CD4-positive, alpha-beta T cell (primary cell): ENCODE measurements at places on chromosomes 2 and 18.

DNA sequence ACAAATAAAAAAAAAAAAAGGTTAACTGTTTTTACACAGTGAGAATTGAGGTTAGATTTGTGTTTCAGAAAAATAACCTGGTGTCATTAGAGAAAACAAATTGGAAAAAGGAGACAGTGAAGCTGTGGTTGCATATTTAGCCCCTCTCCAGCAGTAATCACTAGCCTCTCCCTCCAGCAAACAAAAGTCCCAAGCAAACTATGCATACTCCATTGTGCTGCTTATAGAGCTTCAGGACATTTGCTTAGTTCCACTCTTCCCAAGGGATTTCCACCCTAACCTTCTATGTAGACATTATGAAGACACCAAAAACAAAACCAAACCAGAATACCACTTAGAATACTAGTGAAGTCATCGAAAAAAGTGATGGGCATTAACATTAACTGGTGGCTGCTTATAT lies 534.2 kb upstream of the CDH2 start:
- no peak for DNase-seq

- DNase-seq, result no peak
Measured at GRCh38 chr2:179511105-179511789, 246.6 kb upstream of the SESTD1 start.

DNA sequence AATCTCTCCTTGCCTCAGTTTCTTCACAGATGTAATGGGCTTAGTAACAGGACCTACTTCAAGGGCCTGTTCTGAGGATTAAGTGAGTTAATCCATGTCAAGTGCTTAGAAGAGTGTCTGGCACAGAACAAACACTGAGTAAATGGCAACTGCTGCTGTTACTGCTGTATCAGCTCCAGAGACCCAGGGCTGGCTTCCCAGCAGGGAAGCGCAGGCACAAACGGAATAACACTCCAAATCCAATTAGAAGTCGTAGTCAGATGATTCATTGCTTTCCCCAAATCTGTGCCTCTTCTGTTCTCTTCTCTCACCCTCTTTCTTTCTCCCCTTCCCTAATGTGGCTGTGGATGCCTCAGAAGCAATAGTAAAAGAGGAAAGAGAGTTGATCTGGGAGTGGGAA lies 101.1 kb upstream of the FZD7 start:
- no peak for DNase-seq

- no peak for DNase-seq
Measured at GRCh38 chr2:196214156-196214555, 42.8 kb upstream of the STK17B start.

- DNase-seq, result no peak
Measured at GRCh38 chr2:218877891-218878290, 2.8 kb upstream of the WNT10A start.

DNA sequence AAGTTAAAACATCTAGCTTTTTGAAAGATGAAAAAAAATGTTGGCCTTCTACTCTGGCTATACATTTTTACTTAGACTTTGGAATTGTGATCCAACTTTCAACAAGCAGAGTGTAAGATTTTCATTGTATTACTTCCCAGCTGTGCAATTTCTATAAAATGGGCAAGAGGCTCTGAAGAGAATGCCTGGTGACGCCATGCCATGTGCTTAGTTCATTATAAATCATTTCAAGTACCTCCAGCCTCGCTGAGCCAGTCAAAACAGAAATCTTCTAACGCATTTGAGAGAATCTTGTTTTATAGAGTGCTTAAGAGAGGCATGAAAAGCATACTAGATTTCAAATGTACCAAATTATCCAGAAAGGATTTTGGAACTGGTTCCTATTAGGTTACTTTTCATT lies 10.1 kb upstream of the STK17B start:
- DNase-seq, result no peak

- no peak for DNase-seq
Measured at GRCh38 chr2:36633470-36634092, 35.6 kb upstream of the FEZ2 start.

DNA sequence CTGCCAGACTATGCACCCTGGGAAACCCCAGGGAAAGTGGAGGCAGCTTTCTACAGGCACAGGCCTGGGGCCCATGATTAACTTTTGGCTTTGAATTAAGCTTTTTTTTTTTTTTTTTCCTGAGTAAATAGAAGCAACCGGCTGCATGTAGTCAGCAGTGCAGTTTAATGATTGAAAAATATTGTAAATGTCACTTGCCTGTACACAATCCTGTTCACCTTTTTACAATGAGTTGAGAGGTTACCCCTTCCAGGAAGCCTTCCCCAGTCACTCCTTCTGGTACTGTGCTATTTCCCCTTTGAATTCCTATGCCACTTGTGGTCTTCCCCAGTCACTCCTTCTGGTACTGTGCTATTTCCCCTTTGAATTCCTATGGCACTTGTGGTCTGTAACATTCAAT lies 475.6 kb downstream of the TDRD15 start:
- DNase-seq, result no peak

- no peak for DNase-seq
Measured at GRCh38 chr18:22005191-22005841, 164.1 kb upstream of the GATA6 start.

GRCh38 chr2:37767046-37767445 lies 95.6 kb upstream of the CDC42EP3 start:
- DNase-seq, result no peak

- no peak for DNase-seq
Measured at GRCh38 chr2:27059141-27059820, 7.8 kb downstream of the AGBL5 start.

GRCh38 chr2:43109261-43109743 lies 117.1 kb downstream of the ZFP36L2 start:
- no peak for DNase-seq

- no peak for DNase-seq
Measured at GRCh38 chr2:240638512-240639160, 13.4 kb downstream of the GPR35 start.

DNA sequence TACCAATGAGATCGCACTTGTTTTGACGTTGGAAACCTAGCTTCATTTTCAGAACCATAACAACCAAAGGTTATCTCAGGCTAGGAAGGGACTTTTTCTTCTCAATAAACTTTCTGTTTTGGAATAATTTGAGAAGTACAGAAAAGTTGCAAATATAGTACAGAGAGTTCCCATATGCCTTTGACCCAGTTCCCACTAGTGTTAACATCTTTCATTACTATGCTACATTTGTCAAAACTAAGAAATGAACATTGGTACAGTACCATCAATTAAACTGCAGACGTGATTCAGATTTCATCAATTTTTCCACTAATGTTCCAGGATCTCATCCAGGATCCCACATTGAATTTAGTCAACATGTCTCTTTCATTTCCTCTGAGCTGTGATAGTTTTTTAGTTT lies 111.6 kb downstream of the ATL2 start:
- no peak for DNase-seq

- no peak for DNase-seq
Measured at GRCh38 chr2:64743739-64744330, 90.1 kb upstream of the SERTAD2 start.

DNA sequence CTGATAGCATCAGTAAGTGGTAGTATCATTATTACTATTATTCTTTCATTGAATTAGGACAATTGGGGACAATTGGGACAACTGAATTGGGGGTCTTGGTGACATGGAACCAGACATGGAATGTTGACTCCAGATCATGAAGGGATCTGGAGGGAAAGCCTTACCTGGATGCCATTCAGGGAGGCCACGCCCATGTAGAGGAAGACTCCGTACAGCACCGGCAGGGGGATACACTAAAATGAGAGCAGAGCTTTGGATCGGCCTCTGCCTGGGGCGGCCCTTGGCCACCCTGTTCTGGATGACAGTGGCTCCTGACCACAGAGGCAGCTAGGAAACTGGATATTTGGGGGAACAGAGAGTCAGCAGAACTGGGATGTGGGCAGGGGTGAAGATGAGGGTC lies 29.2 kb downstream of the MTHFD2 start:
- no peak for DNase-seq

- DNase-seq, result no peak
Measured at GRCh38 chr2:136206613-136207012, 88.7 kb upstream of the CXCR4 start.

- no peak for DNase-seq
Measured at GRCh38 chr2:44836174-44836573, 105.3 kb upstream of the SIX3 start.

- DNase-seq, result no peak
Measured at GRCh38 chr2:23321751-23322150, 63.2 kb upstream of the KLHL29 start.

GRCh38 chr2:128624956-128625355 lies 306.3 kb upstream of the HS6ST1 start:
- no peak for DNase-seq

DNA sequence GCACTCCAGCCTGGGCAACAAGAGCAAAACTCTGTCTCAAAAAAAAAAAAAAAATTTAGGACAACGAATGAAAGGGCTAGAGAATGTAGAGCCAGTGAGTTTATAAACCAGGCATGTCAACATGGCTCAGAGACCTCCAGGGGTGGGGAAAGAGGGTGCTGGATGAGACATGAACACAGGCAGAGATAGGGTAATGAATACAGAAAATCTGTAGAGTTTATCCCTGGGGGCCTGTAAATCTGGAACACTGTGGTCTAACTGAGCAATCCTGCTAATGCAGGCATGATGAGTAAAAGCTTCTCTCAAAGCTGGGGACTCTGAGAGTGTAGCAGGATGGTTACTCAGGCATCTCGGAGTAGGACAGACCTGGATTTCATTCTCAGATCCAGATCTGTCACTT lies 59.2 kb upstream of the IGFBP2 start:
- DNase-seq, result no peak

GRCh38 chr2:20291106-20291564 lies 59.5 kb downstream of the PUM2 start:
- DNase-seq, result peak; percentile 27

DNA sequence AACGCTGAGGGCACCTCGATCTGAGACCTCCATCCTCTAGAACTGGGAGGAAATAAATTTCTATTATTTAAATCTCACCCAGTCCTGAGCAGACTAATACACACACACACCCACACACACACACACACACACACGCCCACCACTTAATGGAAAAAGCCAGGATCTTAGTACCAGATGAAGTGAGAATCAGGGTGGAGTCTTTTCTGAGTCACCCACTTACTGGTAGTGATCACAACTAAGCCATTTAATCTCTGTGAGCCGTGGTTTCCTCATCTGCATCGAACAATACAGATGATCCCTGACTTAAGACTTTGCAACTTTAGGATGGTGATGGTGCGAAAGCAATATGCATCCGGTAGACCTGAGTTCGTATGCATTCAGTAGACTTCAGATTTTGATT lies 18.6 kb downstream of the THNSL2 start:
- DNase-seq, result no peak

DNA sequence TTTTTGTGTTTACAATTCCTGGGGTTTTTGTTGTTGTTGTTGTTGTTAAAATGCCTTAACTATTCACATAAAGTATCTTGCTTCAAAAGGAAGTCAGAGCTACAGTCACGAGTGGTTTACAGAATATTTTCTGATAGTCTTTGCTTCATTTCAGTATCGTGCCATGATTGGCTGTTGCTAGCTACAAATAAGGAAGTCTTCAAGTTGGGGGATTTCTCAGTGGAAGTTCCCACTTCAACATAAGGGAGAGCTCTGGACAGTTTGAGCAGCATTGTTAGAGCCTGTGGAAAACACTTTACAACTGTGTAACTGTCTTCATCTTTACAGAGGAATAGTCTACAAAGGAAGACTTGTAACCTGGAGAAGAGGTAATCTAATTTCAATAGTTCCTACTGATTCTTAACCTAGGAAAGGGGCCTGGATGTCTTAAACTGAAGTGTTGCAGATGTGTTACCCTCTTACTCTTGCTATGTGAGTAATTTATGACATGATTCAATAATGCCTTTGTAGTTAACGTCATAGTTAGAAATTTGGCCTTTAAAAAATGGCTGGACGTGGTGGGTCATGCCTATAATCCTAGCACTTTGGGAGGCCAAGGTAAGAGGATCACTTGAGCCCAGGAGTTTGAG lies 23.4 kb upstream of the TANK start:
- no peak for DNase-seq

DNA sequence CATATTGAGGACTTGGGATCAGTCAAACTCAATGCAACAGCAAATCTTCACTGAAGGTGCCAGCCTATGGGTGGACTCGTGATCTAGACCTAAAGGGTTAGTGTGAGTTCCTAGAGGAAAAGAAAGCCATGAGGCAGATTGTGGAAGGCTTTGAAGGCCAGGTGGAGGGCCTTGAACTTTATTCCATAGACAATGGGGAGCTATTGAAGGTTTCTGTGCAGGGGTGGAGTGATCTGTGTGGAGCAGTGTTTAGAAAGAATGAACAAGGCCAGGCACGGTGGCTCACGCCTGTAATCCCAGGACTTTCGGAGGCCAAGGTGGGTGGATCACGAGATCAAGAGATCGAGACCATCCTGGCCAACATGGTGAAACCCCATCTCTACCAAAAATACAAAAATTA lies 61.5 kb downstream of the EPAS1 start:
- no peak for DNase-seq

DNA sequence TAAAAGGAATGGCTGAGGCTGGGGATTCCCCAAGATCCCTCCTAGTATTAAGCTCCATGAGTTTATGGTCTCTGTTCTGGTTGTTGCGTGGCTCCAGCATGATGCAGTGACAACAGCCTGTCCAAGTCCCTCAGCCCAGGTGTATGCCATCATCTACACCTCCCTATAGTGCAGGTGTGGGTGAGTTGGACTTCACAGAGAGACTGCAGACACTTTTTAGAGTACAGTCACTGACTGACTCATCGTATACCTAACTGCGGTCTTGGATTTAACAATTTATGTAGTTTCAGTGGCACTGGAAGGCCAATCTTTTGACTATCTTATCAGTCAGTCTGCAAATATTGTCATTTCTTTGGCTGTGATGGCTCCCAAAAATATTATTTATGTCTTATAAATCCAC lies 415.0 kb downstream of the TMX3 start:
- no peak for DNase-seq

- DNase-seq, result no peak
Measured at GRCh38 chr2:218023636-218024035, 20.8 kb upstream of the TNS1 start.

- DNase-seq, result no peak
Measured at GRCh38 chr2:124520953-124521352, 495.9 kb downstream of the CNTNAP5 start.

DNA sequence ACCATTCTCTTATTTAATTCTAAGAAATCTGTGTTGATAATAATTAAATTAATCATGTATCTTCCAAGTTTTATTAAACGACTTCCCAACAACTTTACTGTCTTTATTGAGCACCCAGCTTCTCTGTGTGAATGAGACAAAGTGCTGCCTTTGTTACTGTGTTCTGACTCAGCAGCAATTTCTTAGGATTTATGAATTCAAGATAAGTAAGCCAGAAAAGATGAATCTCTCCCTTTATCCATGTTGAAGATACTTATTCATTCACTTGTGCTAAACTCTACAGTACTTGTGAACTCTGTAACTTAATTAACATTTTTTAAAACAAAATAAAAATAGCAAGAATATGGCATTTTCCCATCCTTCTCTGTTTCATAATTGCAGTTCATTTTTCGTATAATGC lies 1403.3 kb upstream of the DDX18 start:
- DNase-seq, result no peak

DNA sequence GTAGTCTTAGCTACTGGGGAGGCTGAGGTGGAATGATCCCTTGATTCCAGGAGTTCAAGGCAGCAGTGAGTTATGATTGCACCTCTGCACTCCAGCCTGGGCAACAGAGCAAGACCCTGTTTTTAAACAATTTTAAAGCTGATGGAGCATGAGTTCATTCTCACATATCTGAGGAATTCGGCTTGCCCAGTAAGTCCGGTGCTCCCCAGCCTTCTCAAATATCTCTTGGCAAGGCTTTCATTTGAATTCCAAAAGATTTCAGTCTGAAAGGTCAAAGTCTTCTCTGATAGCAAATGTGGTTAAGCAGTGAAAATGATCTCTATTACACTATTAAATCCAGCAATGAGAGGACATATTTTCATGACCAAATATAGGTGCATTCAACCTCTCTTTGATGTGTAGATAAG lies 27.9 kb downstream of the PIEZO2 start:
- no peak for DNase-seq
